ENCODE measurements at places on chromosomes 7 and 10. TPM values are rescaled to one million over a fixed set of nuclear protein-coding genes. Genes with fewer than 3 reads are reported as not detected.

ATOH7 gene
- total RNA-seq: not detected

PLOD3 gene
- total RNA-seq: 39.0 TPM

ALOX5 gene
- 4.7 TPM for total RNA-seq

RP9 gene
- total RNA-seq: 20.1 TPM

AKR1C3 gene
- 30.3 TPM for total RNA-seq

NKX2-3 gene
- not detected for total RNA-seq

NUTM2B gene
- total RNA-seq: 1.2 TPM

SPOCK2 gene
- total RNA-seq: 9.6 TPM

EGFR gene
- total RNA-seq: 10.1 TPM

TMEM236 gene
- total RNA-seq: 0.43 TPM

ASZ1 gene
- total RNA-seq: not detected

PTPN20 gene
- total RNA-seq: 19.3 TPM

BLNK gene
- 0.73 TPM for total RNA-seq

H2BK1 gene
- not detected for total RNA-seq

CDH23 gene
- total RNA-seq: 3.7 TPM

TMEM196 gene
- total RNA-seq: not detected

ZNF32 gene
- total RNA-seq: 52.7 TPM

ABCB4 gene
- total RNA-seq: 5.0 TPM

IGFBP3 gene
- 52.3 TPM for total RNA-seq

All from Right ventricle myocardium superior (tissue), 1 donor.